ENCODE measurements at places on chromosomes 2 and 18. TPM values are rescaled to one million over a fixed set of nuclear protein-coding genes. Genes with fewer than 3 reads are reported as not detected.

ALLC gene
- not detected for total RNA-seq

GKN1 gene
- not detected for total RNA-seq

ALKAL2 gene
- 4.8 TPM for total RNA-seq

DYNC1I2 gene
- 54.6 TPM for total RNA-seq

PREB gene
- 58.4 TPM for total RNA-seq
